PC-3 (cell line): ENCODE measurements at places on chromosomes 4 and X.

DNA sequence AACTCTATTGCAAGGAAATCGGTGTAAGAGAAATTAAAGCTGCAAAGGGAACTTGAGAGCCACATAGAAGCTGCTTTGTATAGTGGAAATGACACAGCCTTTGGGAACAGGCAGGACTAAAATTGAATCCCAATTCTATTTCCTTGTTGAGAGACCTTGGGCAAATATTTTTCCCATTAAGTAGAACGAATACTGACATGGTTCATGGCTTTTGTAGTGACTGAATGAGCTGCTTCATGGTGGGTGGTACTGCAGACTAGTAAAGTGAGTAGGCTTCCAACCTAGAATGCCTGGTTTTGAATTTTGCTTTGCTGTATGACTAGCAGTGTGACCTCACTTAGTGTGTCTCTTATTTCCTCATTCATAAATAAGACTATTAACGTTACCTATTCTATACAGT is 182.2 kb upstream of the KCNIP4 start:
- DNase-seq, result no peak

GRCh38 chr4:28723371-28723770 is 1862.7 kb downstream of the STIM2 start:
- DNase-seq, result no peak

DNA sequence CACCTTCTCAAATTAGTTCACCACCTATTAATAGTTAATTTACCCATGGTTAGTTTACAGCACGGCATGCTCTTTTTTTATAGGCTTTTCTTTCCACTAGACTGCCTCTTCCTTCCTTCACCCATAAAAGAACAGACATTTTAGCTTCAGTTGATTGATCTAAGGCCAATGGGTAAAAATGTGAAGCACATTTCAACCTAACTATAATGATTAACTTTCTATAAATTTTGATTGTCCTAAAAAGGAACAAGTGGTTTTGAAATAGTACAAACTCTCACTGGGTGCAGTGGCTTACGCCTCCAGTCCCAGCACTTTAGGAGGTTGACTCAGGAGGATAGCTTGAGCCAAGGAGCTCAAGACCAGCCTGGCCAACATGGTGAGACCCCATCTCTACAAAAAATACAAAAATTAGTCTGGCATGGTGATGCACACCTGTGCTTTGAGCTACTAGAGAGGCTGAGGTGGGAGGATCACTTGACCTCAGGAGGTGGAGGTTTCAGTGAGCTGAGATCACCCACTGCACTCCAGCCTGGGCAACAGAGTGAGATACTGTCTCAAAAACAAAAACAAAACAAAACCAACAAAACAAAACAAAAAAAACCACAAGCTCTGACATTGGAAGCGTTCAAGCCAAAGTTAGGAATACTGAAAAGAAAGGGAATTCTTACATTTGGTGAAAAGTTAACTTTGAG is 89.9 kb upstream of the FAT1 start:
- no peak for DNase-seq

GRCh38 chr4:1502976-1503375 is 96.7 kb upstream of the NKX1-1 start:
- DNase-seq, result no peak

DNA sequence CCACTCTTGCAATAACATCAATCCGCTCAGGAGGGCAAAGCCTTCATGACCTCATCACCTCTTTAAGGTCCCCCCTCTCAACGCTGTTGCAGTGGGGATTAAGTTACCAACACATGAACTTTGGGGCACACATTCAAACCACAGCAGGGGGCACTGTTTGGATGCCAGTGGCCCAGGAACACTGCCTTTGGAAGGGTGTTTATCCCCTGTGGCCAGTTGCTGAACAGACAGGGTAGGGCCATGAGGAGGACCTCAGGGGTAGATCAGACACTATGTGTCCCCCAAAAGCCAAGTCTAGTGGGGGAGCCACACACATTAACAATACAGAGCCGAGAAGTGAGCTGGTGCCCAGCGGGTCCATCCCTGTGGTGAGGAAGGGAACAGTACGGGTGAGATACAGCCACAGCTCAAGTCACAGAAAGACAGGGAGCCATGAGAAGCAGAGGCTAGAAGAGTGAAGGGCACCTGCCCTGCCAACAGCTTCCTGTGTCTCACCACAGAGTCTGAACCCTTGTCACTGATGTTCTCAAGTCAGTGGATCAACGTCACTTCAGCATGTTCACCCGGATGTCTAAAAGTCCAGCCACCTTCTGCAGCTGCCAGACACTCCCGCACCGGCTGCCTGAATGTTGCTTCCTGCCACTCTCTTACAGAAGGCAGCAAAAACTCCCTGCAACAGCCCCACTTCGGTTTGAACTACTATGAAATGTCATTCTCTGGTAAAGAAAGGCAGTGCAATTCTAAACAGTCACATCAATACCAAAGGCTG is 19.9 kb upstream of the MXD4 start:
- DNase-seq, result no peak

- DNase-seq, result peak; percentile 4
Measured at GRCh38 chrX:123756320-123756719, 23.5 kb upstream of the THOC2 start.

GRCh38 chrX:13130816-13131215 is 86.4 kb upstream of the FAM9C start:
- DNase-seq, result no peak

- DNase-seq, result no peak
Measured at GRCh38 chr4:1684506-1685234, 557 bp upstream of the FAM53A start.

DNA sequence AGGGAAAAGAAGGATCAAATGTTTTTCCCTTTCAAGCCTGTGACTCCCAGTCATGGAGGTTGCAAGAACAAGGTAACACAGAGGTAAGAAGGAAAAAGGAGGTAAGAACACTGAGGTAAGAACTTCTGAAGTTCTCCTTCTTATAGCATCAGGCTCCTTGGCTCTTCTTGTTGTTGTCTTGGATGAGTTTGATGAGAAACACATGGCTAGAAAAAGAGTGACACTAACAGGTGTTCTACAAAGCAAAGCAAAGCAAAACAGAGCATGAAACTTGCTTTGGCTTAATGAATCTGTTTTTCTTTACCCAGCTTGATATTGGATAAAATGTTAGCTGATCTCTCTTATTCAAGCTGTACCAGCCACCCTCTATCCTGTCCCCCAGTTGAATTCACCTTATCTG is 231.2 kb upstream of the F9 start:
- DNase-seq, result no peak

- no peak for DNase-seq
Measured at GRCh38 chr4:184890499-184890898, 64.7 kb upstream of the ACSL1 start.
